GM10248 (cell line): ENCODE measurements at places on chromosomes 1 and 21.
A peak's percentile ranks its signal among the peaks of the same experiment; 100 is the strongest.

- no peak for DNase-seq
Measured at GRCh38 chr1:10080523-10080922, 47.8 kb downstream of the UBE4B start.

DNA sequence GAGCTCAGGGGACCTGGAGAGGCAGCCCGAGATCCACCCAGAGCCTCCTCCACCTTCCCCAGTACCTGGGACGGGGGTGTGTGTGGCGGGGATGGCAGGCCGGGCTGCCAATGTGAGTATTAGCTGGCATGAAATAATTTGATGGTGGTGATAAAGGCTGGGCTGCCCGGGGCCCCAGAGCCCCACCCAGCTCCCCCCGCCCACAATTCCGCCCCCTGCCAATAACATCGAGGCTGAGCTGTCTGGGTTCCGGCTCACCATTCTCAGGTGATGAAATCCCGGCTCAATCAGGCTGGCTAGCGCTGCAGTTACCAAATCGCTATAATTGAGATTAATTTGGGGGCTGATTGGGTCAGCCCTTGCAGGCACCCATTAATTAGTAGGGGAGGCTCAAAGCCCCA lies 103.8 kb upstream of the CASZ1 start:
- DNase-seq = no peak

DNA sequence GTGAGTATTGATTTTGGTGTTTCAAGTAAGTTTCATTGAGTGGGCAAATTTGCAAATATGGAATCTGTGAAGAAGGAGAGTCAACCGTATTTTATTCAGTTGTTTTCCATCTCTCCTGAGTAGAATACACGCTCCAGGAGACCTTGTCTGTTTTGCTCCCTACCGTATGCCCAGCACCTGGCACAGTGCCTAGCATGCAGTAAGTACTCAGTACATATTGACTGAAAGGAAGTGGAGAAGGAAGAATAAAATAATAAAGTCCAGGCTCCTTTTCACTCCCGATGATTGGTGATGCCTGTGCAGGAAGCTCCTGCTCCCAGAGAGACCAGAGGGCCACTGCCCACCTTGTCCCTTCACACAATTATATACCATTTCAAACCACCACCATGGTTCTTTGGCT lies 59.4 kb upstream of the NEK2 start:
- no peak for DNase-seq

GRCh38 chr1:56197946-56198345 lies 381.4 kb downstream of the PLPP3 start:
- DNase-seq = no peak

- no peak for DNase-seq
Measured at GRCh38 chr1:72230746-72231145, 51.6 kb downstream of the NEGR1 start.

DNA sequence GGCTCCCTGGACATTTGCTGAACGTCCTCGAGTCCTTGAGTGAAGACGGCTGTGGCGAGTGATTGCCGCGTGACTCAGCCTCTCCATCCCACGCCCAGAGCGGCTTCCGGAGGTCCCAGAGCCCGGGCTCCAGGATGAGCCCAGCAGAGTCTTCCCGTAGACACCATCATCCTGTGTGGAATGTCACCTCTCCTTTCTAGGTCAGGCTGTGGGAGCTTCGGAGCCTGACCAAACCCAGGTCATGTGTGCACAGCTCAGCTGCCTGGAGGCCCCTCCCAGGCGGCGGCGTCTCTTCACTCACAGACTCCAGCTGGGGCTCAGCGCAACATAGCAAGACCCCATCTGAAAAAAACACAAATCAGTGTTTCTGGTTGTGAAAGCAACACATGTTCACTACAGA lies 38.2 kb downstream of the PRKCZ start:
- no peak for DNase-seq

- no peak for DNase-seq
Measured at GRCh38 chr21:44677881-44678280, 4.1 kb downstream of the KRTAP12-1 start.

DNA sequence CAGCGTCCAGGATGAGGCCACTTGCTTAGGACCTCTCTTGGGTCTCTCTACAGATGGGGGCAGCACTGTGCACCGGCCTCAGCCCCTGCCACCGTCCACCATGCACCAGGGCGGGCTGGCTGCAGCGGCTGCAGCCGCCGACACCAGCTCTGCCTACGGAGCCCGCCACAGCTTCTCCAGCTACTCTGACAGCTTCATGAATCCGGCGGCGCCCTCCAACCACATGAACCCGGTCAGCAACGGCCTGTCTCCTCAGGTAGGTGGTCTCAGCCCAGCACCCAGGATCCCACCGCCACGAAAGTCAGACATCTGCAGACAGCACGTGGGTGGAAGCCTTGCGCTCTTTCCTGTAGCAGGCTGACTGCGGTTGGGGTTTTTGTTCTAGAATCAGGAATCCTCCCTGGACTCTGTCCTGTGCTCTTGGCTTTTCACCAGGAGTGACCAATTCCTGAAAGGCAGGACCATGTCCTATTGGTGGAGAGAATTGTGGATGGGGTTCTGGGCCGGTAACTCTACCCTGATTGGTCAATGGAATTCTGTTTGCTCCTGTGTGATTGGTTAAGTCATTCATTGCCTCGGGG lies 72.5 kb downstream of the PAX7 start:
- DNase-seq = no peak

DNA sequence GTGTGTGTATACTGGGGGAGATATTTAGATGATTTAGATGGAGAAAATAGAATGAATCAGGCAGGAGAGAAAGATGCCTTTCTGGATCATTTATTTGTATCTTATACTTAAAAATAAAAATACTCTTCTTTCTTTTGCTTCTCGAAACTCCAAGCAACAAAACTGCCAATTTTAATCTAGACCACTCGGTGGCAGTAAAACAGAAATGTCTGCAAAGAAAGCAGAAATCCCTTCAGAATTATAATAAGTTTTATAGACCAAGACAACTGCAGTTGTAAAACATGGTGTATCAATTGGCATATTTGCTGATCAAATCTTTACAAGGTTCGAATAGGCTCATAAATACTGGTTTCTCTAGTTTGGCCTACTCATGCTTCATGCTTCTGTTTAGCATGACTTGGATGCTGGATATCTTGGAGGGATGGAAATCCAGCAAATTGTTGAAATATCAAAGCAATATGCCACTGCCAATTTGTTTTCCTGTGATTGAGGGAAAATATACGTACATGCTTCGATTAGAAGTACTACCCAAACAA lies 15.1 kb upstream of the C1orf87 start:
- DNase-seq = no peak

- DNase-seq = no peak
Measured at GRCh38 chr1:81978945-81979344, 178.2 kb downstream of the ADGRL2 start.

DNA sequence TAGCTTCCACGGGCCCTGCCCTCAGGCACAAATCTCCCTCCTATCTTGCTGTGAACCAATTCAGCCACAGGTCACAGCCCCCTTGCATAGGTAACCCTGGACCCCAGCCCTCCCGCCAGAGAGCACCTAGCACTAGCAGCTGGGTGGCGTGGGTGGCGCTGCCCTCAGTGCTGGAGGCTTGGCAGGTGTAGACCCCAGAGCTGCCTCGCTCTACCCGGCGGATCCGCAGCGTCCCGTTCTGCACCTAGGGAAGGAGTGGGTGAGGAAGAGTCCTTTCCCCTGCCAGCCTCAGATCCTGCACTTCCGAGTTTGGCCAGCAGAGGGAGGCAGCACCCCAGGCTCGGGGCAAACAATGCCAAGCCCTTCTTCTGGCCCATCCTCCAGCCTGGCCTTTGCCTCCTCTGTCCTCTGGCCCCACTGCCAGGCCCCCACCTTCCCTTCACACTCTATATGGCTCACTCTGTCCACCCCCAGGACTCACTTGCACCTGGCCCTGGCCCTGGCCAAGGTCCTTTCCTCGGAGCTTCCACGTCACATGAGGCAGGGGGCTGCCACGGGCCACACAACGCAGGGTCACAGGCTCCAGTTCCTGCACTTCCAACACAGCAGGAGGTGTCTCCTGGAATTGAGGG lies 9.0 kb downstream of the IGSF9 start:
- DNase-seq = peak; percentile 87

DNA sequence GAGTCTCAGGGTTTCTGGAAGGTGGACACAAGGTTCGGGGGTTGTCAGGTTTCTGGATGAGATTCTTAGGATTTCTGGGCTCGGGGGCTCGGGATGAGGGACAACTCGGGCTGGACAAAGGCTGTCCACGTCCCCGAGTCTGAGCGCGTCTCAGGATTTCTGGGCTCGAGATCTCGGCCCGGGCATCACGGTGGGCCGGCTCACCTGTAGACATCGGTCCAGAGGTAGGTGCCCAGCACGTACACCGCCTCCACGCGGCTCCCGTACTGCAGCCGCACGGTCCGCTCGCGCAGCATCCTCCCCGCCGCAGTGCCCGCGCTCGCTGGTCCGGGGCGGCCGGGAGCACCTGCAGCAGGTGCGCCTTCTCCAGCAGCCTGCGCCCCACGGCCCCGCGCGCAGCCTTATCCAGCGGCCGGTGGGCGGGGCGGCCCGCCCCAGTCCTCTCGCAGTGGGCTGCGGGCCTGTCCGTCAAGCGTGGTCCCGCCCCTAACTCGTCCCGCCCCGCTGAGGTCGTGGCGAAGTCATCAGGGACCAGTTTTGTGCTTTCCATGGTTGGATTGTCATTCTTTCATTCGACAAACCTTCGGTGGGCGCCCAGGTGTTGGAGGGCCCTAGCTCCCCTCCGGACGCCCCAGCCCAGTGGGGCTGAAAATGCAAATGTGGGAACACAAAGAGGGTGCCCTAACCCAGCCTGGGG lies at the start of gene PADI2:
TSS of gene PADI2 (minus strand) at position 376 of the 697 bp plus-strand sequence. CDS start at position 296, 80 bp downstream.
- DNase-seq = peak; percentile 85

DNA sequence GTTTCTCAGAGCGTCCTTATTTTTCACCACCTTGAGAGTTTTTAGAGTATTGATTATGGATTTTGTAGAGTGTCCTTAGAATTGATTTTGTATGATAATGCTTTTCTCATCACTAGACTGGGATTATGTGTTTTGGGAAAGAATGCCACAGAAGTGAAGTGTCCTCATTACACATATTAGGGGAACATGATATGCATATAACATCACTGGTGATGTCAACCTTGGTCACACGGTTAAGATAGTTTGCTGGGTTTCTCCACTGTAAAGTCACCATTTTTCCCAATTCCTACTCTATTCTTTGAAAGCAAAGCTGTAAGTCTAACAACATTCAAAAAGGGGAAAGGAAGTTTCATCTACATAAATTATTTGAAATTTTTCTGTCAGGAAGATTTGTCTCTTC lies 39.6 kb upstream of the PALMD start:
- no peak for DNase-seq

DNA sequence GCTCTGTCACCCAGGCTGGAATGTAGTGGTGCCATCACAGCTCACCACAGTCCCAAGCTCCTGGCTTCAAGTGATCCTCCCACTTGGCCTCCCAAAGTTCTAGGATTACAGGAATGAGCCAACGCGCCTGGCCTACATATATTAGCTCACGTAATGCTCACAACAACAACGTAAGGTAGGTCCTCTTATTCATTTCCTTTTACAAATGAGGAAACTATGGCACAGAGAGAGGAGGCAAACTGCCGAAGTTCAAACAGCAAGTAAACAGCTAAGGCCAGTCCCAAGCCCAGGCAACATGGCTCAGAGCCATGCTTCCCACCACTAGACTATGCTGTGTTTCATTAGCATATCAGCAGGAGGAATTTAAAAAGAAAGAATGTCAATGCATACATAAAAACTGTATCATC lies 284.4 kb downstream of the VAV3 start:
- no peak for DNase-seq

GRCh38 chr1:2429780-2430591 lies 17.6 kb upstream of the PEX10 start:
- DNase-seq = no peak

- DNase-seq = no peak
Measured at GRCh38 chr1:246208105-246208504, 299.0 kb downstream of the SMYD3 start.

GRCh38 chr1:201750120-201750519 lies 78.8 kb upstream of the IPO9 start:
- DNase-seq = no peak

DNA sequence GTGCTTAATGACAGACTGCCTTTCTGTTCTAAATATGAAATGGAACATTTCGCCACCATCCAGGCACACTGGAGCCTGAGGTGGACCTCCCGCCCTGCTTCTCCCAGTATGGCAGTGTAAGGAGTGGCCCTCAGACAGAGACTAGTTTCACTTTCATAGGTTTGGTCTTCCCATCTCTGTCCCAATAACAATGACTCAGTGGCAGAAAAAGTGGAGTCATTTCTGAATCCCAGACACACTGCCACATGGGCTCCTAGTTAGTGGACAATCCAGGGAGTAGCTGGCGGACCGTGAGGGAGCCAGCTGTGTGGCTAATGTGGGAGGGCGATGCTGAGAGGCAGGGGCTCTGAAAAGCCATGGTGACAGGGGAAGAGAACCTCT lies 95.6 kb upstream of the TSPAN2 start:
- DNase-seq = no peak

DNA sequence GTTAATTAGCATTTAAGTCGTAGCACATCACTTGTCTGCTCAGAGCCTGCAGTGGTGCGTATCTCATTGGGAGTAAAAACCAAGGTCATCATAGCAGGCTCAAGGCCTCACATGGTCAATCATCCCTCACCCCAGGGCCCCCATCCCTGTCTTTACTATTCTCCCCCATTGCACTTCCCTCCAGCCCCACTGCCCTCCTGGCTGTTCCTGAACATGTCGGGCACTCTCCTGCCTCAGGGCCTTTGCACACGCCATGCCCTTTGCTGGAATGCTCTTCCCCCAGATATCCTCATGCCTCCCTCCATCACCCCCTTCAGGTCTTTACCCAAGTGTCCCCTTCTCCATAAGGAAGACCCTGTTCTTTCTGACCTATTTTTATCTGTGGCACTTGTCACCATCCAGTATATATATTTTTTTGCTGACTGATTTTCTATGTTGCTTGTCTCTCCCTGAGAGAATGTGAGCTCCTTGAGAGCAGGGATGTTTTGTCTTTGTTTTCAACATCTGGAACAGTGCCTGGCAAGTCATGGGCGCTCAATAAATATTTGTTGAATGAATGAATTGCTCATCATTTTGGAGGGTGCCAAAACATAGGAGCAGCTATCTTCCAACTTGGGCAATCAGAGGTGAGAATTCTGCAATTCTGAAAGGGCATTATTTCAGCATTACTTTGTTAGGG lies 74.1 kb upstream of the POU3F1 start:
- DNase-seq = no peak

DNA sequence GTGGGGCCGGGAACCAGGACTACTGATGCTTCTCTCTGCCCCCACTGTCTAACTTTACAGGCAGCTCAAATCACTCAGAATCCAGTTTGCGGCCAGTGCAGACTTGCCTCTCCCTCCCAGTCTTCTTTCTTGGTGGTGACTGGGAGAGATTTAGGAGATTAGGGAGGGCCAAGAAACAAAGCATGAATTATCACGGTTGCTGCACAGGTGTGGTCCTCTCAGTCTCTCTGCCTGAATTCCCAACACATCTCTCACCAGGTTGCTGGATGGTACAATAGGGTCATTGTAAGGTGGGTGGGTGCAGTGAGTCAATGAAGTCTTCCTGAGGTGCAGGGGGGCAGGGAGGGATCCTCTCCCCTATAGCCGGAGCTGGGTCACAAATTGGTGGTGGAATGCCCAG lies 12.6 kb downstream of the S100A11 start:
- DNase-seq = no peak

- no peak for DNase-seq
Measured at GRCh38 chr21:31136891-31137290, 98.6 kb upstream of the KRTAP19-8 start.
